ENCODE measurements at places on chromosomes 4 and X. TPM values are rescaled to one million over a fixed set of nuclear protein-coding genes. Genes with fewer than 3 reads are reported as not detected.

Gene COL4A5
- total RNA-seq, result 102 TPM

Gene IBSP
- not detected for total RNA-seq

Gene ASB5
- total RNA-seq, result 2.4 TPM

Gene OTC
- total RNA-seq, result not detected

Gene SFRP2
- not detected for total RNA-seq

Gene SORCS2
- 1.1 TPM for total RNA-seq

Gene RAB39B
- 0.85 TPM for total RNA-seq

Gene PNCK
- 0.74 TPM for total RNA-seq

Gene SCRG1
- 0.85 TPM for total RNA-seq

Gene SOD3
- 12.2 TPM for total RNA-seq

Gene MSN
- total RNA-seq, result 104 TPM

Gene PLP1
- total RNA-seq, result 0.18 TPM
